ENCODE measurements at places on chromosomes 3 and 15.

- DNase-seq, result no peak
Measured at GRCh38 chr15:26438316-26438715, 334.6 kb downstream of the GABRB3 start.

DNA sequence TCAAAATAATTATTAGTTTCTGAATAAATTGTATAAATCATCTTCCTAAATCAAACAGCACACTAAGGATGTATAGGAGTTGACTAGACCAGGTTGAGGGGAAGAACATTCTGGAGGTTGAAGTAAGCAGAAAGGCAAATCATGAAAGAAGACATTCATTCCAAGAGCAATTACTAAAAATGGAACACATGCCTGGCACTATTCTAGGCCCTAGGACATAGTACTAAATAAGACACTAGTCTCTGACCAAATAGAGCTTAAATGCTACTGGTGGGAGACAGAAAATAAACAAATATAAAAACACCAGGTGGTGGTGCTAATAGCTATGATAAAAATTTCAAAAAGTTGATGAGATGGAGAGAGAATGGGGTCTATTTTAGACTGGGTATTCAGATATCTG is 190.1 kb downstream of the TBC1D5 start:
- DNase-seq, result no peak

DNA sequence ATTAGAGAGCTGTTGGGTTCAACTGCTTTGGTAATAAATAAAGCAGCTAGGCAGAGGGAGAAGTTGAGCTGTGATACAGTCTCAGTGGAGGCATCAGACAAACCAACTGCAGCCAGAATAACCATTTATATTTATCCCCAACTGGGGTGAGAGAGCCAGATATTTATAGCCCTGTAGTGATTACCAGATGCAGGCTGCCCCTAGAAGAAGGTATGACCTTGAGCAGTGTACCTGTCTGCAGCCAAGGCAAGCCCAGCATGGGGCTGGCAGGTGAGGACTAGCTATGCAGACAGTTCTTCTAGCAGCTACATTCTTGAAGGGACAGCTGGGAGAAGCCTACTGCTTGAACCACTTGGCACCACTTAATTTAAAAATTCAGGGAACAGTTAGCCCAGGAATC is 144.4 kb upstream of the EPHA3 start:
- DNase-seq, result no peak

- no peak for DNase-seq
Measured at GRCh38 chr3:124887932-124888298, 750 bp upstream of the ITGB5 start.

GRCh38 chr3:15218689-15219088 is 12.6 kb downstream of the CAPN7 start:
- DNase-seq, result no peak

DNA sequence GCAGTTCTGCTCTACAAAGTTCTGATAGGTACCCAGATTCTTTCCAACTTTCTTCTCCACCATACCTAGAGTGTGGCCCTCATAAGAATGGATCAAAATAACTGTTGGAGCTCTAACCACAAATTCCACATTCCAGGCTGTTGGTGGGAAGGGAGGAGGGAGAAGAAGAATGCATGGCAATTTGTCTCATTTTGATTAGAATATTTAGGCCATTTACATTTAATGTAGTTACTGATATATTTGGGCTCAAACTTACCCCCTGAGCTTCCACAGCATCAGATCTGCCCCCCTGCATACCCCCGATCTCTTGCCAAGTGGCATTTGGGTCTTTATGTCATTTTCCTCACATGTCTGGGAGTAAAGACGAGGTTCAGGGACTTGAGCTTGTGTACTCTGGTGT is 7.7 kb downstream of the CHRNB4 start:
- no peak for DNase-seq

DNA sequence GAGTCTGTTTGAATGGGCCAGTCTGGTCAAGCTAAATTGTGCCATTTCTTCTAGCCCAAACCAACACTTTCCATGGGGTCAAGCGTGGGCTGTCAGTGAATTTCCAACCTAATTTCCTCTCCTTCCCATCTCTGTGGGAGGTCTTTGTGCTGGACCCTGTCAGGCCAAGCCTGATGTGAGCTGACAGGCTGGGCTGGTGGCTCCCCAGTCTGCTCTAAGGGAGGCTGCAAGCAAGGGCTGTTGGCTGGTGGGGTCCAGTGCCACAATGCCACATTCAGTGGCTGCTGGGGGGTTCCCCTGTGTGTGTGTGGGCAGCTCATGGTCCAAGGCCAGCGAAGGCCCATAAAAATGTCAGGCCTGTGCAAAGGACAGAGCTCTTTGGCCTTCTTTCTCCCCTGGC is 216.1 kb downstream of the OPA1 start:
- no peak for DNase-seq

GRCh38 chr15:42018306-42019224 is 2.3 kb downstream of the PLA2G4E start:
- DNase-seq, result no peak

GRCh38 chr3:38576131-38576525 is 73.4 kb downstream of the SCN5A start:
- DNase-seq, result no peak

DNA sequence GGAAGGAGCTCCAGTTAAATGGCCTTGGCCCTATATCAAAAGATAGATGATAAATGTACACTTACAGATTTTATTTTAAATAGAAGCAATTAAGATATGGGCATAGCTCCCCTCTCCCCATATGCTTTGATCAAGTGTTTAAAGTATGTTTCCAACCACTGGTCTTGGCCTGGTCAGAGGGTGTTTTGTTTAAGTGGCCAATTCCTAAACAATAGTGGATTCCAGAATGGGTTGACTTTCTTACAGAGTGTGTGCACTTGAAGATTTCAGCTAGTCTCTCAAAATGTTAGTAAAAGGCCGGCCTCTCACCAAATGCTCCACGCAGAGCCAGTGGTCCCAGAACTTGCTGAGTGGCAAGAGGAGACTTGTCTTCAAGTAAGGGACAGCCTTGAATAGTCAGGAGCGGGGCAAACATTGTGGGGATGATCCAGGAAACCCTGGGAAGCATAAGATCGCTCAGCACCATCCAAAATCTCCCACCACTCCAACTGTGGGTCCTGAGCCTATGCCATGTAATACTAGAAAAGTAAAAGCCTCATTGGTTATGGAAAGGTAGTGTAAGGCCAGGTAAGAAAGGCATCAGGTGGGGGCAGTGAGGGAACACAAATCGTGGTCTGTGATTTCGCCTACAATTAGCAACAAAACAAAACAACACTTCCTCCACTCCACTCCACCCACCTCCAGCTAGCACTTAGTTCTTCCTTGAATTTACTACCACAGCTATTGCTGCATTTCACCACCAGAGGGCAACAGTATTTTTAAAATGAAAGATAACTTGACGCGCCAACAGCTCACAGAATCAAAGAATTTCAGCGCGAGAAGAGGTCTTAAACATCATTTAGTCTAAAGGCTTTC is 4.8 kb downstream of the RARRES1 start:
- DNase-seq, result peak; percentile 77

GRCh38 chr3:44954304-44954703 is 21.7 kb downstream of the ZDHHC3 start:
- no peak for DNase-seq

GRCh38 chr3:57911593-57911992 is 96.6 kb upstream of the FLNB start:
- DNase-seq, result no peak

GRCh38 chr3:11389386-11390268 is 117.4 kb downstream of the ATG7 start:
- peak; percentile 58 for DNase-seq

DNA sequence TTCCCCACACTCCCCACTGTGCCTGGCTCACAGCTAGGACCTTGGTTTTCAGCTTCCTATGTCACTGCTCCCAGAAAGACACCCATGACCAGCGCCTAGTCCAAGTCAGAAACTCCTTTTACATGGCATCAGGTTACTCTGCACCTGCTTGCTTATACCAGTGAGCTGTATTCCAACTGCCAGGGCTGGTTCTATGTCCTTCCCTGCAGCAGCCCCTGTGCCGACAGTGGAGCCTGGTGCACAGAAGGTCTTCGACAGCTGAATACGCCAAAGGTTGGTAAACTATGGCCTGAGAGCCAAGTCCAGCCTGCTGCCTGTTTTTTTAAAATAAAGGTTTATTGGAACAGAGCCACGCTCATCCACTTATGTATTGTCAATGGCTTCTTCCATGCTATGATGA is 102.5 kb downstream of the IQSEC1 start:
- DNase-seq, result no peak

GRCh38 chr15:100373120-100373896 is 31.5 kb upstream of the ADAMTS17 start:
- DNase-seq, result no peak

- no peak for DNase-seq
Measured at GRCh38 chr3:193660698-193661411, 67.8 kb downstream of the OPA1 start.

DNA sequence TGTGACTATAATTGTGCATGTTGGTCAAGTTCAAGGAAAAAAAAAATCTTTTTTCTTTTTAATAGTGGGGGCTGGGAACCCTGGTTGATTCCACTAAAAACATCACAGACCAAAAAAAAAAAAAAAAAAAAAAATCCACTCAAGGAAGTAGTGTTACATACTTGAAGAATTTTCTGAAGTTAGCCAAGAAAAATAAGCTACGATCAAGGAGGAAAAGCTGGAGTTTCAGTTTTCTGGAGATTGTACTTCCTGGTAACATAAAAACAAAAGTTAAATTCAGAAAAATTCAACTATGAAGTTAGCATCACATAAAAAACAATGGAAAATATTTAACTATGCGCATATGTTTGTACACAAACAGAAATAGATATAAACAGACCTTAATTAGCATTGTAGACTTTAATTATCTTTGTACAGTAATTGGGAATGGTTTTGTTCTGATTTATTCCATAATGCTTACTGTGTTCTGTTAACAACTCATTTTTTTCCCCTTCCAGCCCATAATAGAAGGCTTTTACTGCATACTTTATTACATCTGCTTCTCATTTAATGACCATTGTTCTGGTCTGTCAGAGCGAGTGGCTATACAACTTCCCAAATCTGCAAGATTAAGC is 194.3 kb downstream of the RORA start:
- DNase-seq, result peak; percentile 84

DNA sequence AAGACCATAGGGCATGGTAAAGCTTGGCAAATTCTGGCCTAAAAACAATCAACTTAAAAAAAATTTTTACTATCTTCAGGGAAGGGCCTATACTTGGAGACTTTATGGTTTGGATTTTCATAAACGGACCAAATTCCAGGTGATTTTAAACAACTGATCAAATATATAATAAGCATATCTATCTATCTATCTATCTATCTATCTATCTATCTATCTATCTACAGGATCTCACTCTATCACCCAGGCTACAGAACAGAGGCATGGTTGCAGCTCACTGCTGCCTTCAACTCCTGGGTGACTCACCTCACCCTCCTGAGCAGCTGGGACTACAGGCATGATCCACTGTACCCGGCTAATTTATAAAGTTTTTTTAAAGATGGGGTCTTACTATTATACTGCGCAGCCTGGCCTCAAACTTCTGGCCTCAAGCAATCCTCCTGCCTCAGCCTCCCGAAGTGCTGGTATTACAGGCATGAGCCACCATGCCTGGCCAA is 6.7 kb downstream of the SPPL2A start:
- no peak for DNase-seq

DNA sequence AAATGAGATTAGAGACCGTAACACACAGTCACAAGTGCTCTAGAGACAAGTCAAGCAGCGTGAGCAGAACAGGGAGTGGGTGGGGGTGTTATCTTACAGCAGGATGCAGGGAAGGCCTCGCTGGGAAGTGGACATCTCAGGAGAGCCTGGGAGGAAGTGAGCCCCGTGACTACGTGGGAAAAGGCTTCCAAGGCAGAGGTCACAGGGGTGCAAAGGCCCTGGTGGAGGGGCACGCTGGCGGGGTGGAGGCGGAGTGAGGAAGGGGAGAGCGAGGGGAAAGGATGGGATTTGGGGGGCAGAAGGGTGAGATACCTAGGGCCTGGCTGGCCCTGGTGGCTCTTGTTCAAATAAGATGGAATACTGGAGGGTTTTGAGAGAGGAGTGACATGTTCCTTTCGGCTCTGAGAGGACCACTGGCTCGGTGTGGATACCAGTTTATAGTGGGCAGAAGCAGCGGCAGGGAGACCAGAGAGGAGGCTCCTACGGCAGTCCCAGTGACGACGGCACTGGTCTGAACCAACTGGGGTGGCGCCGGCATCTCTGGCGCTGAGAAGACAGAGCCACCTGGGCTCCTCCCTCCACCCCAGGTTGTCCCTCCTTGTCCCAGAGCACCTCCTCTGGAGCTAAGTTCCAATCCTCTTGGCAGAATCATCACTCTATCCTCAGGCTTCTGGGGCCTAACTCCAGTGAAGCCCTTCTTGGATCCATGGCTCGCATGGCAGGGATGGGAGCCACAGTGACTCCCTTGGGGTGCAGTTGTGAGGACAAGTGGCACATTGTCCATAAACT is 266.2 kb upstream of the LYSMD4 start:
- no peak for DNase-seq

DNA sequence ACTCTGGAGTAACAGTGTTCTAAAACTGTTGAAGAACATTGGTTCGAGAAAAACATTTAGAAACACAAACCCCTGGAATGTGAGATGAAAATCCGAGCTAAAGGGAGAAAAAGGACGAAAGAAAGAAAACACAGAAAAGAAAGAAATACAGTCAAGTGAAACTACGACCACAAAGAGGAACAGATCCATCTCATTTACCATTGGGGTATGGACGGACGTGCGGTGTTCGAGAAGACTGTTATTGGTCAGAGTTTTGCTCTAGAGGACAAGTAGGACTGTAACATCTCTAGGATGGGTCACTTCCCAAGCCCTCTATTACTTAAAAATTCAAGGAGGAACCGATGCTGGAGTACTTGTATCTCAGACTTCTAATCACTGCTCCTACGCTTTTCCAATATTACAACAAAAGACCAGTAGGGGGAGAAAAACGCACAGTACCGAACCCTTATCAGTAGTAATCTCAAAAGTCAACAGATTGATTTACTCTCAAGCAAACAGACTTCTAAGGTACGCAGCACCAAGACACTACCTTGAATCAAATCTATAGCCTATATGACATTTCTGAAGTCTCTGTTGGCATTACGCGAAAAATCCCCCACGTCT is 1.1 kb upstream of the PIK3CA start:
- peak; percentile 59 for DNase-seq

DNA sequence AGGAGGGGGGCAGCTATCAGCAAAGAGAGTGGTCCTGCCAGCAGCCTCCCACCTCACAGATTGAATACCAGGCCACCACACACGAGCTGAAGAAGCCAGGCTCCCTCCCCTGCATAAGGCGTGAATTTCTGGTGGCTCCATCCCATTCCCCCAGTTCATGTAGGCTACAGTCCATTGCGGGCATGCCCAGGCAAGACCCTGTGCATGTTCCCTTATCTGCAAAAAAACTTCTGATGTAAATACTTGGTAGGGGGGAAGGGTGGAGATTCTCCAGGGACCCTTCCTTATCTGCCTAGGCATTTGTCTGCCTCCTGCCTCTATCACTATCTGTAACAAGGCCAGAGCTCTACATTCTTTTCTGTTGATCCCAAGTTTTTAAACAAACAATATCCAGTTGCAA is 27.6 kb upstream of the UBP1 start:
- DNase-seq, result peak; percentile 3
